ENCODE measurements at places on chromosomes 11 and 22. TPM values are rescaled to one million over a fixed set of nuclear protein-coding genes. Genes with fewer than 3 reads are reported as not detected.

GRCh38 chr11:69135420-69136363 lies 20.0 kb upstream of the SMIM38 start:
- DNase-seq, result no peak

The DKK3 gene
- total RNA-seq, result 185 TPM

DNA sequence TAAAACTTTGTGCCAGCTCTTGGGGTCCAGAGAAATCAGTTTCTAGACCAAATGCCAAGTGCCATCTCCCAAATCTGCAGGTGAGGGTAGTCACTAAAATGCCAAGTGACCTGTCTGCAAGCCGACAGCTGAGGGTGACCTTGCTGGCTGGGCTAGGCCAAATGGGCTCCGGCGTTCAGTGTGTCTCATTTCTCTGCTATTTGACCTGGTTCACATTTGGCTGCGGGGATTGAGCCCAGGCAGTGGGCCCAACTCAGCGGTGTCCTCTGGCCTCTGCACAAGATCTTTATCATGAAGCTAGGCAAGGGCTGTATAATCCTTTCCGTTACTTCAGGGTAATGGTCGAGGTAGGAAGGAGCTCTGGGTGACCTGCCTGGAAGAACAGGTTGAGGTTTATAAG lies 87.5 kb downstream of the SNX19 start:
- DNase-seq, result no peak

The GPR83 gene
- total RNA-seq, result 1.6 TPM

GRCh38 chr22:30127749-30128166 lies 47.5 kb downstream of the HORMAD2 start:
- DNase-seq, result no peak

DNA sequence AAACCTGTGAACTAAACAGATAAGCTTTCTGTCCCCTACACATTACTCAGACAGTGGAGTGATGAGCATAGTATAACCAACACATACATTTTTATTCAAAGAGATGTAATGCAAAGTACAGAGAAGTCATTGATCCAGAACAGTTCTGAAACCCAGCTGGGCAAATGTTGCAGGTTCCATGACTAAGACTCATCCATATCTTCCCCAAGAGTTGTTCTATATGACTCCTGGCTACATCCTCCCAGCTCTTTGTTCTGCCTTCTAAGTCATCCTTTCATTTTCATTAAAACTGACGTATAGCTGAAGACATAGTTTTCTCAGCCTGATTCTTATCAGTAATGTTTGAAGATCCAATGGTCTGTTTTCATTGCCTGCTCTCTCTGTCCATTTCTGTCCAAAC lies 47.3 kb downstream of the PLAAT5 start:
- DNase-seq, result no peak

The TSGA10IP gene
- total RNA-seq, result not detected

GRCh38 chr11:119975561-119976152 lies 162.3 kb downstream of the TRIM29 start:
- DNase-seq, result peak; percentile 74

- no peak for DNase-seq
Observed at GRCh38 chr11:75780888-75781287, 12.3 kb downstream of the DGAT2 start.

DNA sequence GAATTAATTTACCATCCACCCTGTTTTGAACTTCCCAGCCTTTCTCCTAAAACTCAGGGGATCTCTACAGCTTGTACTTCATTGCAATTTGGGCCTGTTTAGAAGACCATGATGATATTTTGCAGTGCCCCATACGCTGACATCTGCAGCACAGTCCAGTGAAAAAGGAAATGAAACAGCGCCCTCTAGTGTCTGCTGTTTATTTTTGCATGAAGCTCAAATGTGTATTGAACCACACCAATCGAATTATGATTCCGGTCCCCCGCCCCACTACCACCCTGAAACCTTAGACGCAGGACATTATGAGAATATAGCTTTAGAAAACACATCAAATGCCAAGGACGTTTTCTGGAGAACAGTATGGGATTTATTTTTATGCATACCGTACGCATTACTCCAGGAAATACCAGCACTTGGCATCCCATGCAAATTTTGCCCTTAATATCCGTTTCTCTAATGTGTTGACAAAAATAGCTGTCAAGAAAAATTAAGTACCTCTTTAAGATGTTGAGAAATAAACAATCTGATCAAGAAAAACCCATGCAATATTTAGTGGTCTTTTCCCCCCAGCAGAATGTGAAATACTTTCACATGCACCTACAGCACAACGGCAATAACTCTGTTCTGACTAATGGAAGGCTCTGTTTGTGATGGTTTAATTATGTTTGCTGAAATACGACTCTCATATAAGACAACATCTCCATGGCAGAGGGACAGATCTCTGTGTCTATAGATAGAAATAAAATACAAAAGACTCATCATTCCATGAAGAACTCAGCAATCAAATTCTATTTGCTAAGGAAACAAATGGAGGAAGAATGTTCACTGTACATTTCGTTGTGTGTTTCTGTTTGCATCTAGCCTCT lies 93.9 kb downstream of the TECTA start:
- DNase-seq, result peak; percentile 23
